ENCODE measurements at places on chromosomes 4 and X.

- DNase-seq = no peak
These were observed 6.0 kb upstream of the ASB11 start for GRCh38 chrX:15321447-15321846.

DNA sequence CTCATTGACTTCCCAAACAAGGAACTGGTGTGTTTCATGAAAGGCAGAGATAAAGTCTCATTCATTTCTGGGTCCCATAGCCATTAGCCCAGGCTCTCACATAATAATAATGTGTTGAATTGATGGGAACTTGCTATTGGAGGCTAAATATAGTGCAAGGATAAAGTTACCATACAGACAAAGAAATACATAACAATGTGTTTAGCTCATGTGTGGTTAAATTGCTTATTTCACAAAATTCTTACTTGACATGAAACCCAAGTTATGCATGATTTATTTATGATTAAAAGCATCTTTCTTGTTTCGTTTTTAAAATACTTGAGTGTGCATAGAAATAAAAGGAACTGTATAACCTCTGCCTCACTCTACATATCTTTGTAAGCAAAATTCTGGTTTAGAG, 37.3 kb upstream of the LPAR4 start:
- DNase-seq = no peak

GRCh38 chrX:107850422-107850765, 24.7 kb downstream of the MID2 start:
- no peak for DNase-seq

DNA sequence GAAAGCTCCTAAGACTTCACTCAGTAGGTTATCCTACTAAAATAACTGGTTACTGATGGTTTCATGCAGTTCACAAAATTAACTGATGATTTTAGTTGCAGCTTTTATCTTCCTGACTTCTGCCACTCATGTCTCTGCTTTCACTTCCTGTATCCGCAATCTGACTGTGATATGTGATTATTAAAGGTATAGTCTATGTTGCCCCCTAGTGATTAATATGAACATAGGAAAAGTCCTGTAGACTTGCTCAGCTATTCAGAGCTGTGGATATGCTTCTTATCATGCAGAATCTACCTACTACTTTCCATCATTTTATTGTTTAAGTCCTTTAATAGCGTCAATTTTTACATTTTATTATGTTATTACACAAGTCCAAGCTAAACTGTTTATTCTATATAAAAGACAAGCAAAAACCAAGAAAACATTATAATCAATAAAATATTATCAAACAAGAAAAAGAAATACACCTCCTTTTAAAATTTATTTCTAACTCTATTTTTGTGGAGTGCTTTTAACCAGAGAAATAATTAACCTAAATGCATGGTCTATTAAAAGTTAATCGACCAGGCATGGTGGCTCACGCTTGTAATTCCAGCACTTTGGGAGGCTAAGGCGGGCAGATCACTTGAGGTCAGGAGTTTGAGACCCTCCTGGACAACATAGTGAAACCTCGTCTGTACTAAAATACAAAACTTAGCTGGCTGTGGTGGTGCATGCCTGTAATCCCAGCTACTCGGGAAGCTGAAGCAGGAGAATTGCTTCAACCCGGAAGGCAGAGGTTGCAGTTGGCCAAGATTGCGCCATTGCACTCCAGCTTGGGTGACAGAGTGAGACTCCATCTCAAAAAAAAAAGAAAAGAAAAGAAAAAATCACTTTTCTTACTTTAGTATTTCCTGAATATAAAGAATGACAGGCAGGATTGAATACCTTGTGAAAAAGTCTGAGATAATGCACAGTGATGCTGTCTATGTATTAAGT, 40.4 kb upstream of the TLR2 start:
- DNase-seq = peak; percentile 44

DNA sequence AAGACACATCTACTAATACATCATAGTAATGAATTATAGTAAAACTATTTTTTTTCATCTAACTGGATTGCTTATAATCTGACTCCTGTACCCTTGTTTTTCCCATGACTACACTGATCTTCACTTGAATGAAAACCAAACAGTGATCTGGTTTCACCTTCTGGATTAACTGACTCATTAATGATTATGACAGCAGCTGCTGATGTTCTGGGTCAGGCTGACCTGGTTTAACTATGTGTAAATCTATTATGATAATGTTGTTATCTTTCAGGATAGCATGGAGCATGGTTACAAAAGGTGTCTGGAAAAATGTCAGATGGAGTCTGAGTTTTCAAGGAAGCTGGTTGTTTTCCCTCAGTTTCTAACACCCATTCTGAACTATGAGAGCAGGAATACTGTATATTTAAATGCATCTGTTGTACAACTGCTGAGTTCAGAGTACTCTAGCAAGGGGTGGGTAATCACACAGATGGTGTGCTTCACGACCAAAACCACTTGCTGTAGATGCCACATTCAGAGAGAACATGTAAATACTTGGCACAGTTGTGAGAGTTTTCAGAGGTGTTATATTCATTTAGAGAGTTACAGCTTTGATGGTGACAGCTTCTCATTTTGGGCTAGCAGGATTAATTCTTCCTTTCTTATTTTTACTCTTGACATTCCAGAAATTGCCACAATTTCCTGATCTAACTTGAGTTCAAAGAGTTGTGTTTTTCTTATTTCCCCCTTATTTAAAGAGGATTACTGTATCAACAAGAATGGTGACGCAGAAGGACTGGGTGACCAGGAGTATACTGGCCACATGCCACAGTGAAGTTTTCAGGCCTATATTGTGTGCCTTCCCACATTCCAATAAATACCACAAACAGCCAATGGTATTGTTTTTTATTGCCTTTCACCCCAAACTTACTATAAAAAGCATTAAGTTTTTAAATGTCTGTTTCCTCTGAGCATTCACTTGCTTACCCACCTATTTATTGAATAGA, 249.7 kb upstream of the TET2 start:
- no peak for DNase-seq

DNA sequence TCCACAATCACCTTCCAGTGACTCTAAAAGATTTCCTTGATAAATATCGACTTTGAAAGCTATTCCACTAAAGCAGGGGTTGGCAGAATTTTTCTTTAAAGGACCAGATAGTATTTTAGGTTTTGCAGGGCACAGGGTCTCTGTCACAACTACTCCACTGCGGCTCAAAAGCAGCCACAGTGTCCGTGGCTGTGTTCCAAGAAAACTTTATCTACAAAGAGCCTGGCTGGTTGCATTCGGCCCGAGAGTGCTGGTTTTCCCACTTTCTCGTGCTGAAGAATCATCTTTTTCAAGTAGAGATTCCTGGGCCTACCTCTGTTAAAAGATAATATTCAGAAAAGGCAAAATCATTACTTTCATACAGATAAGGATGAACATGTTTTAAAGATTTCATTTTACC, 55.6 kb downstream of the TSPAN7 start:
- no peak for DNase-seq

GRCh38 chrX:41314204-41314603, 19.8 kb upstream of the DDX3X start:
- DNase-seq = no peak

- no peak for DNase-seq
These were observed 529.0 kb upstream of the FTHL17 start for GRCh38 chrX:31600823-31601222.

- DNase-seq = no peak
These were observed 45.3 kb downstream of the DDX60L start for GRCh38 chr4:168434993-168435392.

DNA sequence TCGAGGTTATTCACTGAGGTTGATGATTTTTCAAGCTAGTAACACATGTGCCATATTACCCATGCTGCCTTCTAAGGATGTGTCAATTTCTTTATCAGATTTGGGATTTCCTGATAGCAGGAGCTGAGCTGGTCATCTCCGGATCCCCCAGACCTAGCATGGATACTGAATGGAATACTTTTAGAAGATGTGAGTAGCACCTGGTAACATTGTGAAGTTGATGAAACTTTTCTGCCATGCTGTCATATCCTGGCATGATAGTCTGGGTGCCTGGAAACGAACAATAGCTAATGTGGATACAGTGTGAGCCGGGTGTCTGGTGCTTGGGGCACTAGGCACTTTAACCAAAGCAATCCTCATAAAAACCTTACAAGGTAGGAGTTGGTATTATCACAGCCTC, 11.0 kb upstream of the CYTL1 start:
- no peak for DNase-seq

DNA sequence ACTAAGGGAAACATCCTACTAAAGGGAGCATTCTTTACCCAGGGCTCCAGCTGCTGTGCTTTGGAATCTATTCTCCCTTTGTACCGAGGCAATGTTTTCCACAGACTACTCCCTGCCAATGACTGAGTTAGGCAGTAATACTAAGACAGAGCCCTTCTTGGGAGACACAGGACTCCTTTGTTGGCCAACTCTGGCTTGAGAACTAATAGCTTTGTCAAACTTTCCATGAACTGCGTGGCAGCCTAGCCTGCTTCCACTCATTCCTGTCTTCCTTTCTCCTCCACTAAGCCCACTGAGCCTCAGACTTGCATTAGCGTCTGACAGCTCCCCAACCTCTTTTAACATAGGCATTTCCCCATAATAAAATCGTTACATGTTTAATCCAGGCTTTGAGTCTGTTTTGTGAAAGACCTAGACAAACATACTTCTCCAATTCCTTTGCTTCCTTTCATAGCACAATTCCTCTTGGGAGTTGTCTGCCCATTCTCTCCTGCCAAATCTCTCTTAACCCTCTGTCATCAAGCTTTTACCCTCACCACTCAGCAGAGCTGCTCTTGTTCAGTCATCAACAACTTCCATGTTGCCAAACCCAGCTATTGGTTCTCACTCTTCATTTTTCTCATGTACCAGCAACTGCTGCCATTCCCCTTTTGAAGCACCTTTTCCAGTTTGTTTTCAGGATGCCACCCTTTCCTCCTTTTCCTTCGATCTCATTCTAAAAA, 300.3 kb upstream of the IGFBP7 start:
- no peak for DNase-seq

DNA sequence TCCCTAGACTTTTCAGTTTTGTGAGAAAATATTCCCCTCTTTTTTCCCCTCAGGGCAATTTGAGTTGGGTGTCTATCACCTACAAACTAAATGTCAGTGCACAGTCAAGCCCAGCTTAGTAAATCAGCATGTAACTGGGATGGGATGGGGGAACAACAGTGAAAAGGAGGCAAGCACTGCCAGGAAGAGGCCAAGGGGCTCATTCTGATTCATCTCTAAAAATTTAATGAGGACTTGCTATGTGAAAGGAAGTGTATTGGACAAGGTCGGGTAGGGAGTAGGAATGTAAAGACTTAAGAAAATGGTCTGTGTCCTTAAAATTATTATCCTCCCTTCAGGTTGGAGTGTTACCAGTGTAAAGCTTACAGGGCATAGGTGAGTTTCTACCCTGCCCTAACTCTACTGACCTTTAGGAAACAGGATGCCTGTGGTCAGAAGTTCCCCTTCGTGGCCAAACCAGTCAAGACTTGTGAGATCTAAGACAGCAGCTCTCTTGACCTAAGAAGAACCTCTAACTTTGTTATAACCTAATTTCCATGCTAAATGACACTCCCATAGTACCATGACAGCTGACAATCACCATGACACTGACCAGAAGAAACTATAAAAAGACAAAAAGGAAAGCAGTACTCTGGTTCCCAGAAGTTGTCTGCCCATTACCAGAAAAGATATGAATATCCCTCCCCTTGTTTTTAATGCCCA, 194.4 kb upstream of the LDB2 start:
- DNase-seq = no peak

- DNase-seq = no peak
These were observed 1.7 kb upstream of the SRP72 start for GRCh38 chr4:56465599-56466295.

- no peak for DNase-seq
These were observed 179.1 kb downstream of the GC start for GRCh38 chr4:71604785-71605184.
